GM18507 (cell line): ENCODE measurements at places on chromosomes 2 and 18.

- DNase-seq: no peak
These were observed 34.6 kb upstream of the SP9 start for GRCh38 chr2:174300114-174300513.

GRCh38 chr2:111617299-111618225 is 266.4 kb downstream of the ANAPC1 start:
- DNase-seq: no peak

DNA sequence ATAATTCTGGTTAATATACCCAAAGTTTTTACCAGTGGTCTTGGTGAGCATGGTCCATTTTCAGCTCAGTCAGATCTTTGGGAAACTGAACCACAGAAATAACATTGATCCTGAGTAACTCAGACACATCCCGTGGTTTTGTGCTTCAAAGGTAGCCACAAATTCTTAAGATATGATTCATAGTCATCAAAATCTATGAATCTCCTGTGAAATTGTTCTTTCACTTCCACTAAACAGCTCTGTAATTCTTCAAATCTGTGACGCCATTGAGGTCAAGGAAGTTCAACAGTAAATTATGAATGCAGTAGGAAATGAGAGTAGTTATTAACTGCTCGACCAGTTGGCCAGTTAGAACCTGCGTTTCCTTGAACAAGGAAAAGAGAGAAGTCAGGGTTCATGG is 147.3 kb downstream of the IRS1 start:
- no peak for DNase-seq

- no peak for DNase-seq
These were observed 24.4 kb downstream of the CAPN14 start for GRCh38 chr2:31192851-31193392.

DNA sequence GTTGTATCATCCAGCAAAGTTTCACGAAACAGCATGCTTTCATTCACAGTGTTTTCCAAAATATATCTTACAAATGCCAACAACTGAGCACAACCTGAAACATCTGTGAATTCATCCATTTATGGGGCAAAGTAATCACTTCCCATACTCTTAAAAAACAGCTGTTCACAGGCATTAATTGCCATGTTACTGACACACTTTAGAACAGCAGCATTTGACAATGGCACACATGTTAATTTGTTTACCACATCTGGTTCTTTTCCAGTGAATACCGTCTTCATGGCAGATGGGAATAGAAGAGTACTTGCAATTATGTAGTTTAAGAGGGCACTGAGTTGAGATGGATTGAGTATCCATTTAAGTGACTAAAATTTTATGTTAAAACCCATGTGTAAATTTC is 347.4 kb upstream of the LRP1B start:
- no peak for DNase-seq

DNA sequence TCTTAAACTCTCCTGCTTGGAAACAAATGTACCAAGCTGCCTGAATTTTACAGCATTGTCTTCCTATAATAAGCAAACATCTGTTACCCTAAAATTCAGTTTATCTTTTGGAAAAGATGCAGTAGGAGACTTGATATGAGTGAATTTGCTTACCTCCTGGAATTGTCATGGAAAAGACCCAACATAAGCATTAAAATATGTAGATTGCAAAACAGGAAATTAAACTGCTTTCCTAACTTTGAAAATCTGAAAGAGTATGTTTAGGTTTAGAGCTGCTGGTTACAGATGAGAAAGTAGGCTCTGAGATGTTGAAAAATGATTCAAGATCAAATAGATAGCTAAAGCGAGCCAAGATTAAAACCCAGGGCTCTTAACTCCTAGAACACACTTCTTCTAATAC is 316.5 kb downstream of the SOX11 start:
- DNase-seq: no peak

DNA sequence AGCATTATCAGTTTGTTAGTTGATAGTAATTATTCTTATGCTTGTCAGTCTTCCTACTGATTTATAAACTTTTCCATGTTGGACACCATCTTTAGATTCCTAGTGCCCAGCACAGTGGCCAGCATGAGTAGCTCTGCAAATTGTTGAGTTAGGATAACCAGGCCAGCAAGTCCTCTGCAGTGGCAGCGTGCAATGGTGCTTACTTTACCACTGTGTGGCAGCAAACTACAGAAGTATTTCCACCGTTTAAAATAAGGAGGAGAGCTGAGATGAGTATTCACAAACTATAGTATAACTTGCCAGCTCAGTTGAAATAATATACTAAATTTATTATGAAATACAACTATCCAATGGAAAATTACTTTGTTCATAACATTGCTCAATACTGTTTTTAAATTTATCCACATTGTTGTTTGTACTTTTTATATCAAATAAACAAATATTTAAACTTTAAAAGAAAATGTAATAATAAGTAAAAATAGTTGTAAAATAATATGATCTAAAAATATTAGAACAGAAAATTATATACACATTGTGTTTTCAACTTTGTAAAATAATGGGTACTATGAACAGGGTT is 9.3 kb upstream of the THADA start:
- peak; percentile 20 for DNase-seq

DNA sequence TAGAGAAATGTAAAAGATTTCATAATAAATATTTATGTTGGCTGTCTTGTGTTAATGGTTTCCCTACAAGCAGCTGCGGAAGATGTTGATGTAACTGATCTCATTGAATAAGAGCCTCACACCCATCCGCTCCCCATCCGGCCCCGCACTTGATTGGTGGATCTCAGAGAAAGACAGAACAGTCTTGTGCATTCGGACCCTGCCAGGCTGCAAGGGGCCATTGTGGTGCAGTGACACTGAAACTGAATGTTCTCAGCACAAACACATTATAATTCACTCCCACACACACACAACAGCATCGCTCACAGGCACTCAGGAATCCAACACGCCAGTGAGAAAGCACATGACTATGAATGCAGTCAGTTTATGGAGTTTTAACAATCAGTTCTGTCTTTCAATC is 47.8 kb downstream of the PRELID3A start:
- no peak for DNase-seq

- DNase-seq: no peak
These were observed 1096.8 kb upstream of the ACVR2A start for GRCh38 chr2:146748046-146748445.

GRCh38 chr2:216130346-216130971 is 21.3 kb downstream of the XRCC5 start:
- no peak for DNase-seq

GRCh38 chr18:24734058-24734457 is 273.6 kb downstream of the HRH4 start:
- no peak for DNase-seq

GRCh38 chr2:96556441-96557330 is 20.1 kb downstream of the ARID5A start:
- DNase-seq: no peak

- no peak for DNase-seq
These were observed 25.8 kb downstream of the KCNJ3 start for GRCh38 chr2:154724194-154724797.

- no peak for DNase-seq
These were observed 2.7 kb downstream of the BMPR2 start for GRCh38 chr2:202378662-202379358.

DNA sequence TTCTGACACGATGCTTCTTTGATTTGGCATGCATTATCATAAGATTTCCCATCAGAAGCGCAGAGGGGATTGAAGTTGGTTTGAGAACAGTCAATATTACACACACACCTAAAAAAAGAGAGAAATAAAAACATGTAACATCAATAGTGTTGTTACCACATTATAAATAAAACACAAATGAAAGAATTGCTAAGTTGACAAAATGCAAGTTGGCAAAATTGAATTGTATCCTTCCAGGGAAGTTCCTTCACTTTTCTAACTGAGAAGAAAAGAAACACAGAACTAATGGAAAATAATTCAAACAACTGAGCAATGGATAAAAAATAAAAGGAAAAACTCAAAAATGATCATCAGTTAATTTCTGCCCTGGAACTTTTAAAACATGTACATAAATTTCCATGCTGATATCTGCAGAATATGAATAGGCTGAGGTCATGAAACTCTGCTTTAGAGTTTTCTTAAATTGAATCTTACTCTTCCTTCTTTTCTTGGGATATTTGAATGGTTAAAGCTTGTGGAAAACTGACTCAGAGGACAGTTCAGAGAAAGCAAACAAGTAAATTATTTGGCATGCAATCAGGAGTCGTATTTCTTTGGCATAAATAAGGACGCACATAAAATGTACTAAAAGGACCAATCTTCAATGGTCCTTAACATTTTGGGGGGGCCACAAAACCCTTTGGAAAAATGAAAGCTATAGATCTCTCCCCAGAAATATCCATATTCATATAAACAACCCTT is 152.4 kb upstream of the CAVIN2 start:
- no peak for DNase-seq

DNA sequence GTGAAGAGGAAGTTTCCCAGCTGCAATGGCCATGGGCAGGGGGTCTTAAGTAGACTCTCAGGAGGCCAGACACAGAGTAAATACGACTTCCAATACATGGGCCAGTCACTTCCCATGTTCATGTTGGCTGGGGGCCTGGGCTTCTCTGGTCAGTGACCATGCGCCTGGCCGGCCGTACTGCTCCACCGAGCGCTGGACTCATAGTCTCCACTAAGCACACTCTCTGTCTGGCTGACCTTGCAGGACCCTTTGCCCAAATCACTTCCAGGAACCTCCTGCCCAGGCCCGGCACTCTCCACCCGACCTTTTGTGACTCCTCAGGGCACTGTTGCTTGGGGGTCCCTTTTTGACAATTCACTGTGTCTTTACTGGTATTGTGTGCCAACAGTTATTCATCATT is 69.3 kb downstream of the SOWAHC start:
- no peak for DNase-seq

DNA sequence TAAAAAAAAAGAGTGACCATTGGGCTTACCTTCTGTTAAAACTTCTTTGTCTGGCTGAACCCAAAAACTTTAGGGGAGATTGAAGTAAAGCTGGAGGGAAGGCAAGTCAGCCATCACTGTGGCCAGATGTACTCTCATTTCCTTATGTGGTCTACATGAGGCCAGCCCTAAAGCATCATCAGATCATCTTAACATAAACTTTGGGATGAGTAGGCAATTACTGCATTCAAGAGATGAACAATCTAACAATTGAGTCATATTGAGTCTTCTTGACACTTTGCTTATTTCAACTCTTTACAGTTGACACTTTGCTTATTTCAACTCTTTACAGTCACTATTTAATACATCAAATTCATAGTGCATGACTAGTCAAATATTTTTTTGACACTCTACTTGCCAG is 155.6 kb downstream of the QPCT start:
- no peak for DNase-seq

GRCh38 chr2:181152226-181152625 is 171.8 kb downstream of the UBE2E3 start:
- DNase-seq: no peak

GRCh38 chr2:37355735-37356134 is 11.3 kb downstream of the QPCT start:
- no peak for DNase-seq

DNA sequence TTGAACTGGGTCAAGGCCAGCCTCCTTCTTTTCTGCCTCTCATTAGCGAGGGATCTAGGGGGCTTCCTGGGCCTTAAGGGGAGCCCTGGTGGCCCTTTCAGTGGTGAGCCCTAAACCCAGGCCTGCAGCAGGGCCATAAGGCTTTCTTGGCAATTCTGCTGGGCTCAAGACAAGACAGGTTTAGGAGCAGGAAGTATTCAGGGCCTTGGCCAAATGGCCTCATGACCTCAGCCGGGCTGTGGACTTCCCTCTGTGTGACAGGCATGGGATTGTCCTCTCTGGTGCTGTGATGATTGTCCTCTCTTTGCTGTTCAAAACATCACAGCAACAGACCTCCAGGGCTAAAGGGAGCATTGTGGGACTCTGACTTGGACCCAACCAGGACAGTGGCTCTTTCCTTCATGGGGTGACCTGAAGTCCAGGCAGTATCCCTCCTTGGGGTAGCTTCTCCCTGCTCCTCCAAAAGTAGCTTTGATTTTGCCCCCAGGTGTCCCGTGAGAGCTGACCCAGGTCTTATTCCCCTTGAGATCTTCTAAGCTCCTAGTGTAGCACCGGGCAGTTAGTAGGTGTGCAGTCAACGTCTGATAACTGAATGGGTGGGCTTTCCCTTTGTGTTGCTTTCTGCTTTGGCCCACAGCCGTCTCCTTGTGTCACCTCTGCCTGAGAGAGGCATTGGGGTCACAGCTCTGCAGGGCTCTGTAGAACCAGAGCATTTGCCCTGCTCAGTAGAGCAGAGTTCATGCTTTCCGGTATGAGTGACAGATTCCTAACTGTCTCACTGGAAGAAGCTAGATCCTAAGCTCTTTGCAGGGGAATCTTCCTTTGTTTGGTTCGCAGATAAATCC is 14.7 kb downstream of the FOSL2 start:
- no peak for DNase-seq
